ENCODE measurements at places on chromosomes 6 and 20.

DNA sequence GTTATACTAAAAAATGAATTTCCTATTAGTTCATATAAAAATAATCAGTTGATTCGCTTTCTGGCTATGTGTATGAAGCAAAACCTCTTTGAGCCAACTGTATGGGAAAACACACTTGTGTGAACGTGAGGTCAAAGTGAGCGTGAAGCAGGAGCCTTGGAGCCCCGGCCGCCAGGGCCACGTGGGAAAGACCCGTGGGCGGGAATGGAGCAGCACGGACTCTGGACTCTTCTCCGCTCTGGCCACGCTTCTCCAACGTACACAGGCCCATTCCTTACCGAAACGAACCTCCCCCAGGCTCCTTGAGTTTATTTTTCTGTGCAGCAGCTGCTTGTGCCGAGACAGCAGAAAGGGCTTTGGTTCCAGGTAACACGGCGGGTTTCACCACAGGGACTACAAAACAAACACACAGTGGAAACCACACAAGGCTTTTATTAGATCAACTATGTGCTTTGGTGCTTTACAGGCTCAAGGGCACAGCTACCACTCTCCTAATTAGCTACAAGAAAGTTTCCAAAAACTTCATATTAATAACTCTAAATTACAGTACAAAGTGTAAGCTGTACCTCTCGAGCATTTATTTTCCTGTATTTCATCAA lies 62.7 kb downstream of the TAF4 start:
- no peaks in the 10 kb centered on the region for H3K27me3 ChIP-seq
- H3K4me1 ChIP-seq = no peaks in the 10 kb centered on the region
- H3K27ac ChIP-seq = no peak overlapping the region
- DNase-seq = no peak
- H3K4me3 ChIP-seq = no peak overlapping the region
- peaks cover 70% of the 10 kb centered on the region for H3K36me3 ChIP-seq

DNA sequence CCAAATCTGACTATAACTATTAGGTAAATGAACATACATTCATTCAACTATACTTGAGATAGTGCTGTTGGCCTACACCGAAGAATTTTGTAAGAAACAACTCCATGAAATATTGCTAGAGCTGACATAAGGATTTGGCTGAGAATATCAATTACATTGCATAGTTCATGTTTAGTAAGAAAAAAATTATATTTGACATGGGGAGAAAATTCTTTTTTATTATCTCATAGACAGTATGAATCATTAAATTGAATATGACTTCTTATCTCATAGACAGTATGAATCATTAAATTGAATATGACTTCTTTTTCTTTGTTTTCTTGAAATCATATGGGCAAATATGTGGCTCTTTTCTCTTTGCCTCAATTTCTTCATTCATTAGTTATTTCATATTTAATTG lies 212.3 kb upstream of the HSF2 start:
- no peaks in the 10 kb centered on the region for H3K36me3 ChIP-seq
- H3K27me3 ChIP-seq = no peaks in the 10 kb centered on the region
- H3K4me3 ChIP-seq = no peak overlapping the region
- no peak for DNase-seq

- no peaks in the 10 kb centered on the region for H3K27me3 ChIP-seq
- no peaks in the 10 kb centered on the region for H3K36me3 ChIP-seq
- H3K27ac ChIP-seq = no peak overlapping the region
- H3K4me1 ChIP-seq = no peaks in the 10 kb centered on the region
- no peak overlapping the region for H3K4me3 ChIP-seq
Observed at GRCh38 chr6:65452333-65452732, 254.7 kb downstream of the EYS start.

- no peak within 1 kb of the TSS for H3K4me3 ChIP-seq
- no peaks in the 10 kb centered on the region for H3K4me1 ChIP-seq
- no peaks in the 10 kb centered on the region for H3K36me3 ChIP-seq
- H3K27ac ChIP-seq = no peak within 1 kb of the TSS
Observed at GRCh38 chr6:41039060-41039998, at the start of gene UNC5CL. Gene UNC5CL, minus strand, starts transcription at chr6:41039221. Its CDS starts 4,147 bp downstream, at chr6:41035074.

DNA sequence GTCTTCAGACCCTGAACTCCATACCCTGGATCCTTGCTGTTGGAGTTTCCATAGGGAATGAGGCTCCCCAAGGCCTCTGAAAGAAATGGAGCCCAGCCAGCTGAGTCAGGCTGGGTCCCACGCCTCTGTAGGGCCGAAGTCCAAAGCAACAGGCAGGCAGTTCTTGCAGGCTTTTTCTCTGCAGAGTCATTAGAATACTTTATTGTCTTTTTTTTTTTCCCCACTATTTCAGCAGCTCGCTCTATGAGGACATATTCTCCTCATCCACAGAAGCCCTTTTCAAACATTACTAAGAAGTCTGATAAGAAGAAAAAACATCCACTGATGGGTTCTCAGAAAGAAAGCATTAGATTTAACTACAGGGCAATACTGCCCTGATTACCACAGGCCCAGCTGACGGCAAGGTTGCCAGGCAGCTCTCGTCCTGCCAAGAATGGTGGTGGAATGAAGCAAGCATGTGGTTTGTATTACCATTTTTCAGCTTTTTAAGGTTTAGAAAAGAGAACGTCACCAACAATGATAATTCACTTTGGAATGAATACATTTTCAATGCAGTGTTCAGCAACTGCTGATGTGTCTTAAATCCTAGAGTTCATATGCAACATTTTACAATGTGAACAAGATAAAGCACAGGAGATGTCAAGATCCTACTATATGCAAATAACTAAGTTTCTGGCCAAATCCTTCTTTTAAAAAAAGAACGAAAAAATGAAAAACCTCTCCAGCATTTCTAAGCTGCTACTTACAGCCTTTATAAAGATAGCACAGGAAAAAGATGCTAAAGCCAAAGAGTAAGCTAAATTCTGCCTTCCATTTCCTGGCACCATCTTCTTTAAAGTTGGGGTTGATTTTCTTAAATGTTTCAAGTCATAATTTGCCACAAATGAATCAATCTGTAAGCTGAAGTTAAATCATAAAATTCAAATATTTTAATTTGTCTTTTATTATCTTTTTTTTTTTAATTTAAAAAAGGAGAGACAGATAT lies 223.6 kb upstream of the CITED2 start:
- H3K4me3 ChIP-seq = no peak overlapping the region
- H3K27ac ChIP-seq = peak overlapping the region; percentile 57
- DNase-seq = peak; percentile 82
- no peaks in the 10 kb centered on the region for H3K36me3 ChIP-seq

DNA sequence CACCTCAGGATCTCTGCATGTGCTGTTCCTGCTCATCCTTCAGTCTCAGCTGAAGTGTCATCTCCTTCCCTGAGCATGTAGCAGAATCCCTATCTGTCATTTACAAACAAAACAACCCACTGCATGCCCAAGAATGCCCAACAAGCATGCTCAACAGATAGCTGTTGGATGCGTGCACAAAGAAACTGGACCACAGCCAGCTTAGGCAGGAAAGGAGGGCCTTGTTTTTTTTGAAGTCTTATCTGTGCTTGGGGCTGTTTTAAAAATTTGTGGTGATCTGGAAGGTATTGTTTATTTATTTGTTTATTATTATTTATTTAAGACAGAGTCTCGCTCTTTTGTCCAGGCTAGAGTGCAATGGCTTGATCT lies 18.5 kb upstream of the SLC16A10 start:
- H3K27me3 ChIP-seq = no peaks in the 10 kb centered on the region
- no peak overlapping the region for H3K27ac ChIP-seq
- DNase-seq = no peak
- H3K36me3 ChIP-seq = no peaks in the 10 kb centered on the region
- H3K4me1 ChIP-seq = no peaks in the 10 kb centered on the region

GRCh38 chr6:154598399-154598798 lies 87.9 kb upstream of the CNKSR3 start:
- no peaks in the 10 kb centered on the region for H3K27me3 ChIP-seq
- no peak for DNase-seq
- no peaks in the 10 kb centered on the region for H3K36me3 ChIP-seq

DNA sequence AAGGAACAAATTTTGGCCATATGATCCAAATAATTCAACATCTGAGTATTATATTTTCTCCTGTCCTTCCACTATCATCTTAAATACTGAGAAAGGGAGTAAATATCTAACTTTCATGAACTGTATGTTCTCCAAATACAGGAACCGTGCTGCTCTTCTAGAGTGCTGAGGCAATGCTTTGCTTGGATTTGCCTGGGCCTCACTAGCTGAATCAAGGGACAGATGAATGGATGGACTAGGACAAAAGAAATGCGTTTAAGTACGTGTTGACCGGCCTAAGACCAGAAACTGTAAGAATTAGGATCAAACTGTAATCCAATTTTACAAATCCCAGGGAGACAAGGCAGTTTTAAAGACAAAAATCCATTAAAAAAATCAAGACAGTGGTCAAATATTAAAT lies 362.4 kb upstream of the RUNX2 start:
- no peak overlapping the region for H3K27ac ChIP-seq
- no peak overlapping the region for H3K4me3 ChIP-seq
- no peak for DNase-seq
- H3K27me3 ChIP-seq = no peaks in the 10 kb centered on the region
- H3K4me1 ChIP-seq = no peaks in the 10 kb centered on the region

DNA sequence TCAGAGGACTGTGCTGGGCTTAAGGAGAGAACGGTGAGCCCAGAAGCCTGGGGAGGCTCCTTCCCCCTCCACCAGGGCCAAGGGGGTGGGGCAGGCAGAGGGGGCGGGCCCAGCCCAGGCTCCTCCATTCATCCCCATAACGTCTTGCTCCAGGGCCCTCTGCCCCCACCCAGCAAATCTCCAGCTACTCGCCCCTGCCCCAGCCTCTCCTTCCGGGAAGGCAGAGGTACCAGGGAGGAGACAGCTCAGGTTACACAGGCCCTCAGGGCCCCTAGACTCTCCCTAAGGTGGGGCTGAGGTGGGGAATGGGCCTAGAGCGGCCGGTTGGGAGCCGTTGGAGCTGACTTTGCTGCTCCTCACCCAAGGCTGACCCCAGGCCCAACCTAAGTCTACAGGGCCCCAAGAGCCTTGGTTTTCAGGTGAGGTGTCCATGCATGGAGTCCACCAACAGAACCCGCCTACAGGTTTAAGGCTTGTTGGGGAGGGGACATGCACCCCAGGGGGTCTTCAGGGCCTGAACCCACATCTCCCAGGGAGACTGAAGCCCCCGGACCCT lies 1.2 kb downstream of the LAMA5 start:
- H3K36me3 ChIP-seq = no peaks in the 10 kb centered on the region
- peak overlapping the region; percentile 96 for H3K27ac ChIP-seq
- peaks cover 88% of the 10 kb centered on the region for H3K4me1 ChIP-seq
- H3K27me3 ChIP-seq = no peaks in the 10 kb centered on the region

DNA sequence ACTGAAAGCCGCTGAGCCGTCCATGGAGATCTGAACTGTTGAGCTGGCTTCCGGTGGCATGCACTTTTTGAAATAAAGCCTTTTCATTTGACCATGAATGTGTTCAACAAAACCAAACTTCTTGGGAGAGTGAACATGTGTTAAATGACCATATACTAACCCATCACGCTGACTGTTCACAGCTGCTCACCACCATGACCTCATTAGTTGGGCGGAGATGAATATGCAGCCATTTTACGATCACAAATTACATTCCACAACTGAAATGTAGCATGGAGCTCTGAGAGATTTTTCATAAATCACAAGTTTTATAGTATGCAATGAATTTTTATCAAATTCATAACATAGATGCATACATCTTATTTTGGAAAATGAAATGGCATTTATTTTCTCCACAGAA lies 4.2 kb downstream of the RAMACL start:
- no peak overlapping the region for H3K27ac ChIP-seq
- H3K4me1 ChIP-seq = no peaks in the 10 kb centered on the region
- DNase-seq = no peak
- no peaks in the 10 kb centered on the region for H3K36me3 ChIP-seq

DNA sequence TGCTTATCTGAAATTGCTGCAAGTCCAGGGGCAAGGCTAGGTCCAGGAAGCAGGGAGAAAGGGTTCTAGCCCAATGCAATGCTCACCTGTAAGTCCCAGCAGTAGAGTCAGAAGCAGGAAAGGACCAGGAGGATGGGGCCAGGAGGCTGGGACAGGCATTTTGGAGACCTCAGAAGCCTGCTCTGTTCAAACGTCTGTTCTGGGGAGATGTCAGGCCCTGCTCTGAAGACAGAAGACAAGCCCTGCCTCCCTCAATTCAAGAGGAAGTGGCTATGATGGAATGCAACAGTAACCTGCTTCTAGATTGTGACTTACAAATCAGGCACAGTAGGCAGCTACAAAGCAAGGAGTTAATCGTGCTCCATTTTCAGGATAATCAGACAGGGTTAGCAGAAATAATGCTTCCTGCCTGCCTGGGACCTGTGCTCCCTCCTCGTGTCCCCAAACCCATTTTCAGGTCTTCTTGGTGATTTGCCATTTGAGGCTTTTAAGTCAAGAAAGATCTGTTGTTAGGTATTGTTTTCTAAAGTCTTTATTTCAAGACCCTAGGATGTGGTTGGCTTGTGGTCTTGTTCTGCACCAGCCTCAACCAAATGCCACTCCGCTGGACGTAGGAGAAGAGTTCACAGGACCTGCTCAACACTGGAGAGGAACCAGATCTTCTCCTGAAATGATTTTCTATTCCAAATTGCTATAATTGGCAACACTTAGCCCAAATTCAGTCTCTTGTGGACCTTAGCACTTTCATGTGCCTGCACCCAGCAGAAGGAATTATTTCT lies at the start of gene SIRPG:
SIRPG (minus strand) TSS at position 224 of the 779 bp plus-strand sequence; CDS start at position 159, 65 bp downstream.
- H3K36me3 ChIP-seq = no peaks in the 10 kb centered on the region
- H3K4me1 ChIP-seq = no peaks in the 10 kb centered on the region
- no peak for DNase-seq
- H3K27ac ChIP-seq = no peak within 1 kb of the TSS

- H3K27me3 ChIP-seq = no peaks in the 10 kb centered on the region
- H3K27ac ChIP-seq = peak overlapping the region; percentile 42
- peak; percentile 75 for DNase-seq
Observed at GRCh38 chr6:121652726-121653623, 217.5 kb downstream of the GJA1 start.

- no peak overlapping the region for H3K27ac ChIP-seq
- no peak overlapping the region for H3K4me3 ChIP-seq
- H3K4me1 ChIP-seq = no peaks in the 10 kb centered on the region
- no peaks in the 10 kb centered on the region for H3K36me3 ChIP-seq
- DNase-seq = no peak
- H3K27me3 ChIP-seq = no peaks in the 10 kb centered on the region
Observed at GRCh38 chr20:60381643-60382400, 423.6 kb downstream of the CDH26 start.

GRCh38 chr20:58970146-58970545 lies 10.9 kb upstream of the NELFCD start:
- no peaks in the 10 kb centered on the region for H3K36me3 ChIP-seq
- H3K27ac ChIP-seq = no peak overlapping the region
- no peaks in the 10 kb centered on the region for H3K4me1 ChIP-seq
- DNase-seq = no peak
- H3K4me3 ChIP-seq = no peak overlapping the region

Measured in tibial artery (tissue), 4 donors.